Thymus (tissue), 14 donors: ENCODE measurements at places on chromosomes 2 and 18. TPM values are rescaled to one million over a fixed set of nuclear protein-coding genes. Genes with fewer than 3 reads are reported as not detected.
A peak's percentile ranks its signal among the peaks of the same experiment; 100 is the strongest.

Gene SMYD1
- 0.42 TPM for total RNA-seq

Gene ANKRD53
- 0.14 TPM for total RNA-seq

Gene UGT1A10
- total RNA-seq = 0.09 TPM

DNA sequence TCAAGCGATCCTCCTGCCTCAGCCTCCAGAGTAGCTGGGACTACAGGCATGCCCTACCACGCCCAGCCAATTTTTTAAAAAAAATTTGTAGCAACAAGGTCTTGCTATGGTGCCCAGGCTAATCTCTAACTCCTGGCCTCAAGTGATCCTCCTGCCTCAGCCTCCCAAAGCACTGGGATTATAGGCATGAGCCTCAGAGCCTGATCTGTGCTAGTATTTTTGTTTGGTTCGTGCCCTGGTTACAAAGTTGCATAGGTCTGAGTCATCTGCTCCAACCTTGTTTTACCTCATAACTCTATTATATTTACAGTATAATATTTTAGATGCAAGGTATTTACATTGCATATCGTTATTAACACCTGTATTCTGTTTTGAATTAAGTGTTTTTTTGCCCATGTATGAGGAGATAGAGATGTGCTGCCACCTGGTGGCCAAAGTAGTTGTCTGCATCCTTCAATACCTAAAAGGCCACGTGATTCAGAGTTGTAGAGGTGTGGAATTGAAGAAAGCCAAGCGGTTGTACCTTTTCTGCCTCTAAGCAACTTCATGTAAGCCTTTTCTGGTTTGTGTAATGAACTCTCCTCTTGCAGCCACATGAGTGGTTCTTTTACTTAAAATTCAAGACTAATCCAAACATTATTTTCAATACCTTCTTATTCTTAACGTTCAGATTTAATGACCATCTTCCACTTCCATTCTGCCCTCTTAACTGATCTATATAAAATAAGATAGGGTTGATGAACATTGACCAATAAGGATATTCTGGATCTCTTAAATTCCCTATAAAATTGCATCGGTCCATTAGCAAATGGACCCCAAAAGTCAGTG, 19.9 kb upstream of the CABYR start:
- peaks cover 34% of the 10 kb centered on the region for H3K36me3 ChIP-seq
- H3K27ac ChIP-seq = no peak overlapping the region
- H3K27me3 ChIP-seq = no peaks in the 10 kb centered on the region
- peak; percentile 56 for DNase-seq
- H3K4me3 ChIP-seq = no peak overlapping the region

DNA sequence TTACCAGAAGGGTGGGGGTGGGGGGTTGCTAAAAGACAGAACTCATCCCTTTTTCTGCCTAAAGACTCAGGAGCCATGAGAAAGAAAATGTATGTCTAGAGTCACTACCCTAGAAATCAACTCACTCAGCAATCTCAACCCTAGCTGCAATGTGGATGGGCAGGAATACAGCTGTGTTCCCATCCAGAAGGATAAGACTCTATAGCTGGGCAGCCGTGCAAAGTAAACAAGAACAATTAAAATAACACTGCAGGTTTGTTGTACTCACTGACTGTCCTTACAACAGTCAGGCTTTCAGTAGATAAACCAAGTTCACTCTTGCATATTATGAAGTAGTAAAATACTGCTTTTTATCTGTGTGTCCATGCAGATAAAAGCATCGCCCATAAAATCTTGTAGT, 74.0 kb downstream of the ESCO1 start:
- H3K36me3 ChIP-seq = peaks cover 14% of the 10 kb centered on the region
- H3K27ac ChIP-seq = no peak overlapping the region
- H3K4me3 ChIP-seq = no peak overlapping the region
- no peak for DNase-seq

DNA sequence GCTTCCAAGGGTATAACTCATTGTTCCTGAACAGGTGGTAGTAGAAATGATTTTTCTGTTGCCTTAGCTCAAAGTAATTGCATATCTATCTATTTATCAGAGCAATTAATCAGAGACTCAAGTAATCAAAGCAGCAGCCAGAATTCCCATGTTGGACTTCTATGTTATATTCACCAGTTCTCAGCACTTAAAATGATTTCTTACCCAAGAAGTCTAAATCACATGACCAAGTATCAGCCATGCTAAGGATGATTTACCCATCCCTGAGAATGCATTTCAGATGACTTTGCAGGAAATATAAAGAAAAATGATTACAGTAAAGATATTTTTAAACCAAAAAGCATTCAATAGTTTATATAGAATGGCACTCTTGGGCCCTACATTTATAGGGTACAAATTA, 352.2 kb downstream of the NUP35 start:
- H3K27me3 ChIP-seq = no peaks in the 10 kb centered on the region
- DNase-seq = no peak
- no peaks in the 10 kb centered on the region for H3K36me3 ChIP-seq
- no peaks in the 10 kb centered on the region for H3K4me1 ChIP-seq
- H3K27ac ChIP-seq = no peak overlapping the region
- no peak overlapping the region for H3K4me3 ChIP-seq
